ENCODE measurements at places on chromosomes 5 and 9.

DNA sequence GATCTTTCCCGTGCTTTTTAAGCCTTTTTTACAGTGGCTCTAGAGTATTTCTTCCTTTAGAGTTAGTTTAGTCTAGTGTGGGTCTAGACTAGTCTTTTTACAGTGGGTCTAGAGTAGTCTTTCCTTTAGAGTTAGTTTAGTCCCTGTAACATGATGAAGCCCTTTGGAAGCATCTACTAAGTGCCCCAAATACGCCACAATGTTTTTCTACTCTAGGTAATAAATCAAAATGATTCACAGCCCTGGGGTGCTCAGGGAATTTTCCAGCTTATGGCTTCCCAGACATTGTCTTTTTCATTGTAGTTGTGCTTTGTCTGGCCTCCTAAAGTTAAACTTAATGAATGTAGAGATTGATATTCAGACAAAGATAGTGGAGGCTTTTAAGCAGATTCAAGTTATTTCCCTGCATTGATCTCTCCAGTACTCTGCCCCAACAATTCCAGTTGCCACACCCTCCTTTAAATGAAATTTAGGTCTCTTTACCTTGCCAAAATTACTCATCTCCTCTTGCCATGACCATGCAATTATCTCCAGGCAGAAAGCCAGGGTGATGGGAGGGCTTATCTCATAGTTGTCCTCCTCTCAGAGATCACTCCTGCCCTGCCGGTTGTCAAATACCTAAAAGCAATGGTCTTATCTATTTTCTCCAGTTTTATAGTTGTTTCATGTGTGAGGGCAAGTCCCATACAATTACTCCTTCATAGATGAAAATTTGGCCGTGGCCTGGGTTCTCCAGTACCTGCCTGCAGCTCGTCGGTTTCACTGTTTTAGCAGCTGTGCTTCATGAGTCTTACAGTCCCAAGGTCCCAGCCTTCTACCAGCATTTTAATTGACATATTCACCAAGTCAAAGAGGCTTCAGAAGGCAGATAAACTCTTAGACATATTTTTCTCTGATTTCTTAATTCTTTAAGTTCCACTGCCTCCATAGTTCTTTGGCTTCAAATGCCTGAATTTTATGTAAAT, 794.0 kb upstream of the COX7C start:
- no peak for DNase-seq

- no peak for DNase-seq
Observed at GRCh38 chr5:146007989-146008388, 71.6 kb downstream of the SH3RF2 start.

DNA sequence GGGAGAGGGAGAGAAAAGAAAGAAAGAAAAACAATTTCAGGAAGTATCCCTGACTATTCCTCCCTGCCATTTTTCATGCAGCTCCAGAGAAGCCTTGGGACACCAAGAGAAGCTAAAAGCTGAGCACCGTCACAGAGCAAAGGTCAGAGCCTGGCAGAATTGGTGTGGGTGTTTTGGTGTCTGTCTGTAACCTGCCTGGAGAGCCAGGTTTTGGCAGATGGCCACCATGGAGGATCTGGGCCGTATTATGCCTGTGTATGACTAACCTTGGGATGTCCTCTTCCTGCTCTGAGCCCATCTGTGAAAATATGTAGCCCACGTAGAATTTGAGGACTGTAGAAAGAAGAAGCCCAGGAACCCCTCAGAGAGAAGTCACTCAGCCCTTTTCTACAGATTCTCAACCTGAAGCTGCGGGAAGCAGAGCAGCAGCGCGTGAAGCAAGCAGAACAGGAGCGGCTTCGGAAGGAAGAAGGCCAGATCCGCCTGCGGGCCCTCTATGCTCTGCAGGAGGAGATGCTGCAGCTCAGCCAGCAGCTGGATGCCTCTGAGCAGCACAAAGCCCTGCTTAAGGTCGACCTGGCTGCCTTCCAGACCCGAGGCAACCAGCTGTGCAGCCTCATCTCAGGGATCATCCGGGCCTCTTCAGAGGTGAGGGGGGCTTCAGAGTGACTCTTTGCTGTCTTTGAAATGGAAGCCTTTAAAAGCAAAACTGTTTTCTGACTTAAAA, 18.8 kb downstream of the GLE1 start:
- DNase-seq, result no peak

- no peak for DNase-seq
Observed at GRCh38 chr9:99998266-99998665, 91.8 kb downstream of the STX17 start.

DNA sequence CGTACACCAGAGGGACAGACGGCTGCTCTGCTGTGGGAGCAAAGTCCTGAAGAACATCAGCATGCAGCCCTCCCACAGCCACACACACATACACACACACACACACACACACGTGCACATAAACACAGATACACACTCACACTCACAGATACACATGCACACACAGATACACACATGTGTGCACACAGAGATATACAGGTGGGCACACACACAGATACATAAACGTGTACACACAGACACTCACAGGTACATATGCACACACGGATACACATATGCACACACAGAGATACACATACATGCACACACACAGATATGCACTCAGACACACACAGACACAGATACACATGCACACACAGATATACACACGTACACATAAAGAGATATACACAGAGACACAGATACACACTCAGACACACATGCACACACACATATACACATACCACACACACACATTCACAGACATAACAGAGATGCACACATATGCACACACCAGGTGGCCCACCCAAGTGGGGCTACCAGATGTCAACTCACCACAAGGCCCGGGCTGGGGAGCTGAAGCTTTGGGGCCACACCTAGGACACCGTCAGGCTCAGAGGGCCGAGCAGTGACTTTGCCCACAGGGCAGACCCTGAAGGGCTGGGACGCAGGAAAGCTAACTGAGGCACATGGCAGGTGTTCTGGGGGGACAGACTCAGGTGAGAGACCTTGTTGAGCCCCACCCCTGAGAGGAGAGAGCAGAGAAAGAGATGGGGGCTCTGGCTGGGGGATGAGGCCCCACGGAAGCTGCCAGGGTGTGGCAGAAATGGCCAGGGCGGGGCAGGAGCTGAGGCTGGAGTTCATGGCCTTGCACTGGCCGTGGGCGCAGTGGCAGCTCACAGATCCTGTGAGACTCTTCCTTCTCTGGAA, 148.6 kb upstream of the PPP1R26 start:
- DNase-seq, result no peak

DNA sequence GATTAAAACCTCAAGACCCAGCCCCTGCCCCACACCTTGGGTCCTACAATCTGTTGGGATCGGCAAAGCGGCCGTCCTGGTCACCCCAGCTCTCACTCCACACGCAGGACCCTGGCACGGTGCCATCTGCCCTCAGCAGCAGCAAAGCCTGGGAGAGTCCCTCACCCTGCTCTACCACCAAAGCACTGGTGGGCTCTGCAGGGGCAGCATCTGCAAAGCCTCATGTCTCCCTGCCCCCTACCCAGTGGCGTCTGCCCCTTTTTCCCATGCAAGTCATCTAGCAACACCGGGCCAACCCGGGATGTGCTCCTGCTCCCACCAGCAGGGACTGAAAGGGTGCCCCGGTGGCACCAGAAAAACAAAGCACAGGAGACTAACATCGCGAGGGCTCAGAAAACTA, 19.6 kb upstream of the CNOT6 start:
- no peak for DNase-seq

- DNase-seq, result peak; percentile 59
Observed at GRCh38 chr9:137021979-137022661, 5.9 kb downstream of the ABCA2 start.

DNA sequence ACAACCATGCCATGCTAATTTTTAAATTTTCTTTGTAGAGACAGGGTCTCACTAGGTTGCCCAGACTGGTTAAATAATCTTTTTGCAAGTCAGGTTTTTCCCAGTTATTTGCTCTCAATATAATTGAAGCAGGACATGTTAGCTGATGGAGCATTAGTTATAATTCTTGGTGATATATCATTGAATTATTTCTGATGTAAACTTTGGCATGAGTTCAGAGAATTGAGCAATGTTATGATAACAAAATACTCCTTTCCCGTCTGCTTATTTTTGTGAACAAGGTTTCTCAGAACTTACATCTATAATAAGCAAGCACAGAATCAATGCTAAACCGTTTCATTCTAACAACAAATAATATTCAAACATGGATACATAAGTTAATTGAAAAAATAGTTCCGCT, 37.8 kb downstream of the BHMT start:
- DNase-seq, result no peak

DNA sequence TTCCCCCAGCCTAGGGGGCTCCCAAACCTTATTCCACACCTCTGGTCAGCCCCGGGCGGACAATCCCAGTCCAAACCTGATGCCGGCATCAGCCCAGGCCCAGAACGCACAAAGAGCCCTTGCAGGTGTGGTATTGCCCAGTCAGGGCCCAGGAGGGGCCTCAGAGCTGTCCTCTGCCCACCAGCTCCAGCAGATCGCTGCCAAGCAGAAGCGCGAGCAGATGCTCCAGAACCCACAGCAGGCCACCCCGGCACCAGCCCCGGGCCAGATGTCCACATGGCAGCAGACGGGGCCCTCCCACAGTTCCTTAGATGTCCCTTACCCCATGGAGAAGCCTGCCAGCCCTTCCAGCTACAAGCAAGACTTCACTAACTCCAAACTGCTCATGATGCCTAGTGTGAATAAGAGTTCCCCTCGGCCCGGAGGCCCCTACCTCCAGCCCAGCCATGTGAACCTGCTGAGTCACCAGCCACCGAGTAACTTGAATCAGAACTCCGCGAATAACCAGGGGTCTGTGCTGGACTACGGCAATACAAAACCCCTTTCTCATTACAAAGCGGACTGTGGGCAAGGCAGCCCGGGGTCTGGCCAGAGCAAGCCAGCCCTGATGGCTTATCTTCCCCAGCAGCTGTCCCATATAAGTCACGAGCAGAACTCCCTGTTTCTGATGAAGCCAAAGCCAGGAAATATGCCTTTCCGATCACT, 27.6 kb upstream of the LTC4S start:
- no peak for DNase-seq

DNA sequence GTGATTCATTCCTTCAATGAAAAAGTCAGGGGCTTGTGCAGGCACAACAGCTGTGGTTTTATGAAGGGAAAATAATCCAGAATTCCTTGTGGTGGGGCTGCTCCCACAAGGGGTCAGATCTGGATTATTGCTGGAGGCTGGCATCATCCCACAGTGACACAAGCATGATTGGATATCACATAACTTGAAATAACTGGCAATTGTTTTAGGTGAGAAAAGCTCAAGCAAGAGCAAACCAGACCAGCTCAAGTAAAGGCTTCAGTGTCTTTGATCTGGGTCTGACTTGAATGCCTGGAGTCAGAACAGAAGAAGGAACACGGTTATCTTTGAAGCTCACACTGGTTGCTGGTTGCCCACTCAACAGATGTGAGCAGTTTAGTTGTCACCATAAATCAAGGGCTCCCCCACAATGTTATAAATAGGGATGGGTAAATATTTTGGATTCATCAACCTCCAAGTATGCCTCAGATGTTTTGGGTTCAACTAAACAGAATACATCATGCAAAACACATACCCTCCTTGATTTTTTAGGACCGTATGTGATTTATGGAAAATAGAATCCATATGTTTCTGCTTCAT, 3.1 kb upstream of the ZNF474 start:
- DNase-seq, result no peak

GRCh38 chr9:11417782-11418181, 805.0 kb upstream of the PTPRD start:
- no peak for DNase-seq

DNA sequence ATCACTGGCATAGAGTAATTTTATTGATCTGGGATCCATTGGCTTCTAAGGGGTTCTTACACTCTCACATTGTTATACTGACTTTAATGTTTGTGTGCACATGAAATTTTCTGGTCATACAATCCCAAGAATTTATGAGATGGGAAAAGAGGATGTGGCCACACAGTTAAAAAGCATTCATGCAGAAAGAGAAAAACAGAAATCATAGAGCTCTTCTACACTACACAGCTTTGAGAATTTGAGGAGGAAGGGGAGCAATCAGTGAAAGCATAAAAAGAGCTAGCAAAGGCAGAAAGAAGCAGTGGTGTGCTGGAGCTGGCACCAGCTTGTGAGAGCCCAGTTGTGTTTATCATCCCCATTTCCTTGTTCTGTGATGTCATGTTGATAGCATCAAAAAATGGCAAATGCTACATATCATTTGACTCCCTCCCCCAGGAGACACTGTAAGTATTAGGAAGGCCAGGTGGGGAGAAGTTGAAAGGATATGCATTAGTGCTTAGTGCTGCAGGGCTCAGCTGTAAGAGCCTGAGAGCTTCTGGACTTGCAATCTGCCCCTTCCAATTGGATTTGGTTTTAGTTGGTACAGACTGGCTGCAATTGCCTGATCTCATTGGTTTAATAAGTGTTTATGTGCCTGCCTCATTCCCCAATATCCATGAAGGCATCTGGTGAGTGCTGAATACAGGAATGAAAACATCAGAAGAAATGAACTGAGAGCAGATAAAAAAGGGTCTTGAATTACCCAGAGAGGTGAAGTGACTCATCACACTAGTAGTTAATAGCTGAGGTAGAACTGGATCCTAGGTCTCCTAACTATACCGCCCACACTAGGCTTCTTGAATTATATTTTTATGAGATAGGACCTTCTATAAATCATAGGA, 30.9 kb downstream of the RHOBTB3 start:
- DNase-seq, result no peak

- no peak for DNase-seq
Observed at GRCh38 chr5:91487420-91487819, 104.3 kb upstream of the ARRDC3 start.

DNA sequence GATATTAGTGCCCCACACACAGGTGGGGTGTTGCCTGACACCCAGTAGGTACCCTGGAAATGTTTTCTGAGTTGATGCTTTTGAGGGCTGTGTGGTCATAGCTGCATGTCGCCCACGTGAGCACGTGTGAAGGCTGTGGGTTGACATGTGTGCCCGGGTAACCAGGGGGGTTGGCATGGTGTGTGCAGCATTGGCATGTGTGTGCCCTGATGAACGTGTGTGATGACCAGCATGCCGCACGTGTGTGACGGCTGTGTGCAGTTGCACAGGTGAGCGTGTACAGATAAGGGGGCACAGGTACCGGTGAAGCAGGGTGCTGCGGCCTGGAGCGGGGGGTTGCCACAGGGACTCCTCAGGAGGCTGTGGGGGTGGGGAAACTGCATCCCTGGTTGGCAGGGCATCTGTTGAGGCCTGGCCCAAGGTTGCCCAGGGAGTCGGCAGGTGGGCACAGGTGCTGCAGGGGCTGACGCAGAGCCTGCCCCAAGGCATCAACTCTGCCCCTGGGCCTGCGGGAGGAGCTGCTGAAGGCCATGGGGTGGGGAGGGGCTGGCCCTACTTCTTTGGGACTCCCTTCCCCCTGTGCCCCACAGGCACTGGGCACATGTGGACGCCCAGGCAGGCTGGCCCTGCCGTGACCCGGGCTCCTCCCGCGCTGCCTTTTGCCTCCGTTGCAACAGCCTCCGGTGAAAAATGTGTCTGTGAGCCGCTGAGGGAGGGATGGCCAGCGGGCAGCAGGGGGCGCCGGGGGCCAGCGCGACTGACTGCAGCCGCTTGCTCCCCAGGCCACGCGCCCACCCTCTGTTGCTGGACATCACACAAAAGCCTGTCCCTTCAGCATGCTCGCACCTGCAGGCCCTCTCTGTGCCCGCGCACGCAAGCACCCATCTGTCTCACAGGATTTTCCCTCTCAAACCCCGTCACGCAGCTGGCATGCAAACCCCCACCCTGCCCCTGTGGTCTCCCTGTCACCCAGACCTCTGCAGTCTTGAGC, 2.2 kb downstream of the UNC5A start:
- no peak for DNase-seq

GRCh38 chr5:38590838-38591522, 34.5 kb upstream of the LIFR start:
- no peak for DNase-seq

GRCh38 chr5:89080467-89081116, 197.6 kb upstream of the MEF2C start:
- DNase-seq, result no peak

- DNase-seq, result no peak
Observed at GRCh38 chr5:99369797-99370593, 441.2 kb upstream of the CHD1 start.

All from activated gamma-delta T cell treated with anti-CD3 and anti-CD28 coated beads, Interleukin-2, amount 50 U/mL, for 16 hours (primary cell).